Activated naive CD4-positive, alpha-beta T cell treated with Interleukin-2 at 50 U/mL for 16 hours (primary cell): ENCODE measurements at places on chromosomes 3 and 15.

DNA sequence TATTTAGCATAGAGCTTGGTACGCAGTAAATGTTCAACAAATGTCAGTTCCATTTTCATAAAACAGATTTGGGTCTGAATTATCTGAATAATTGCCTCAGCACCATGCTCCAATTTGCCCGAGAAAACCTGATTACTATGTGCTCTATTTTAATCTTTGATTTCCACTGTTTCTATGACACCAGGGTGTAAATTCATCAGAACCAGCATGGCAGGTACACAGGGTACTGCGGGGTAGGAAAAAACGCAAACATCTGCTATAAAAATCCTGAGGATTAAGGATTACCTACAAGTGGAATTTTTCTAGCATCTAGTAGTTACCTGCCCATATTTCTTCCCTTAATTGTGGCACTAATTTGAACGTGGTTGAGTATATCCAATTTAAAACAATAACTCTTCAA is 70.3 kb downstream of the RAD18 start:
- DNase-seq, result no peak

- DNase-seq, result no peak
These were observed 90.0 kb downstream of the FSIP1 start for GRCh38 chr15:39692356-39693327.

DNA sequence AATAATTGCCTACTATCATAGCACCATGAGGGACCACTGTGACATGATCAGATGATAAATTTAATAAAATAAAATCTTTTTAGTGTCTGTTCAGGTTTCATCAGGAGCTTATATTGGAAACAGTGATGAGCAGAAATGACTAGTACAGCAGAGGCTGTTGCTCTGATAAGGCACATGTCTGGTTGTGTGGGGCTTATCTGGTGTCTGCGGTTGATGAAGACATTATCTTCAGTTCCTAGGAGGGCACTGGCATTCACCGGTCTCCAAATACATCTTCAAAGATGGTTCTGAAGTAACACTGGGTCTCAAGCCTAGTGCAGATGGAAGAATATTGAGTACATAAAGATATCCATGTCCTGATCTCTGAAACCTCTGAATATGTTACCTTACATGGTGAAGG is 125.3 kb downstream of the SUCNR1 start:
- DNase-seq, result no peak

- no peak for DNase-seq
These were observed 187.2 kb downstream of the GHSR start for GRCh38 chr3:172261054-172261453.

DNA sequence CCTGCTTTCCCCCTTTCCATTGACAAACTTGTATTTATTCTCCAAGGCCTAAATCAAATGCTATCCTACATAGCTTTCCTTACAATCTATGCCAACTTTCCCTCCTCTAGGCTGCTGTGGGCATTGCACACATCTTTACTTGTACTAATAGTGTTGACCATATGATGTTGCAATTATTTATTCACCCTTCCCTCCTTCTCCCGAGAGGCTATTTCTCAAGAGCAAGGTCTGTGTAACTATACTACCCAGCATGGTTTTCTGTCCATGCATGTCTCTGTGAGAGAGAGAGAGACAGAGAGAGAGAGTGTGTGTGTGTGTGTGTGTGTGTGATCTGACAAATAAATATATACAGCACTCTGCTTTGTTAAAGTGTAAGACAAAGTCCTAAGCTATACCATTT is 63.8 kb downstream of the GTPBP8 start:
- DNase-seq, result no peak

DNA sequence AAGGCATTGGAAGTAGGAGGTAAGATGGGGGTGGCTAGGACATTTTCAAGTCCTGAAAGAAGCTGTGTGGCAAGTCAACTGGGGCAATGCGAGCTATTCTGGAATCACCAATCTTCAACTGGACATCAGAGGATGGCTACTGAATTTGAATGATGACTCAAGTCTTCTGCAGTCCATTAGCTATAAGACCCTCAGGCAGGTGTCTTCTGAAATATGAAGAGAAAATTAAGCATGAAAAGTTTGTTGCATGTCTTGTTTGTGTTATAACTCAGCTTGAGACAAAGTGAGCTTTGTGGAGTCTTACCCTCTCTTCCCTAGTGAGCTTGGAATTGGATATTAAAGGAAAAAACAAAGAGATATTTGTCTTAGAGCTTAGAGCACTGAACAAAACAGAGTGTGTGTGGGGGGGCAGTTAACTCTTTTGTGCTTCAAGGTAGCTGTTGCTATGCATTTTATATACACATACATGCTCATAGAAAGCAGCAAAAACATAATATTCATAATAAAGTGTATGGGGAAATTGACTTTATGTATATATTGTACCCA is 979.1 kb downstream of the MCTP2 start:
- DNase-seq, result no peak

DNA sequence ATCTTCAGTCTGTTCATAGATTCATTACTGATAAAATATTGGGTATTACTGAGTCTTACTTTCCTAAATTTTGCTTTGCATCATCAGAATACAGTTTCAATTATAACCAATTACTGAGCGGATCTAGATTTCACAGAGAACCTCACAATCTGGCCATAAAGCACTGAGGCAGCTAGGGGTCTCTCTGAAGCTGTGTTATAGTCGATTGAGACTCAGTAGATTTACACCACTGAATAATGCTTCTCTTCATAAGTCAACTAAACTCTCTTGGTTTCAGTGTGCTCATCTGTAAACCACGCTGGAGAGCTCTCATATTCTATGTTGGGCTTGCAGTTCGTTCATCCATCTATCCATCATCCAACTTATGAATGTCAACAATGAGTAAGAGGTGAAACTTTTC is 180.6 kb downstream of the GREM1 start:
- no peak for DNase-seq

- no peak for DNase-seq
These were observed 181.6 kb downstream of the ABHD5 start for GRCh38 chr3:43872301-43872700.

- no peak for DNase-seq
These were observed 70.2 kb upstream of the ST3GAL6 start for GRCh38 chr3:98692787-98693473.

DNA sequence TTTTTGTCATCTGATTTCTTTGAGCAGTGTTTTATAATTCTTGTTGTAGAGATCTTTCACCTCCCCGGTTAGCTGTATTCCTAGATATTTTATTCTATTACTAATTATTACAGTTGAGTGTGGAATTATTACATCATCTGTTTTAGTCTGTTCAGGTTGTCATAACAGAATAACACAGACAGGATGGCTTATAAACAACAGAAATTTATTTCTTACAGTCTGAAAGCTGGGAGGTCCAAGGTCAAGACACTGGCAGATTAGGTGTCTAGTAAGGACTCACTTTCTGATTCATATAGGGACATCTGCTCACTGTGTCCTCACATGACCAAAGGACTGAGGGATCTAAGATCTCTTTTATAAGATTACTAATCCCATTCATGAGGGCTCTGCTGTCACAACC is 121.3 kb upstream of the THBS1 start:
- DNase-seq, result no peak

GRCh38 chr3:114816052-114816451 is 331.0 kb downstream of the ZBTB20 start:
- no peak for DNase-seq

DNA sequence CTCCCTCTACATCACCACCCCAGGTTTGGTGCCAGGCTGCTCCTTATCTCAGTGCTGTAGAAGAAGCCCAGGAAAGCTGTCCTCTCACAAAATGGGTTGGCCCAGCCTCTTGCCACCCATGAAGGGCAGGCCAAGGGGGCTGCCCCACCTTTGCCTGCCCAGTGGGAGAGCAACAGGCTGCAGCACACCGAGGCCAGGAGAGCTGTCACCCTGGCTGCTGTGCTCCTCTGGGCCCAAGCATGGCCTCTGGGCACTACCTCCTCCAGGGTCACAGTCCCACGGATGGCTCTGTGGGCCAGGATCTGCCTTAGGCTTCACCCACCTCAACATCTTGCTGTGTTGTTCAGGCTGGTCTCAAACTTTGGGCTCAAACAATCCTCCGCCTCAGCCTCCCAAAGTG is 6.4 kb upstream of the STAB1 start:
- DNase-seq, result no peak

- no peak for DNase-seq
These were observed 201.0 kb upstream of the BCL6 start for GRCh38 chr3:187946163-187946691.

DNA sequence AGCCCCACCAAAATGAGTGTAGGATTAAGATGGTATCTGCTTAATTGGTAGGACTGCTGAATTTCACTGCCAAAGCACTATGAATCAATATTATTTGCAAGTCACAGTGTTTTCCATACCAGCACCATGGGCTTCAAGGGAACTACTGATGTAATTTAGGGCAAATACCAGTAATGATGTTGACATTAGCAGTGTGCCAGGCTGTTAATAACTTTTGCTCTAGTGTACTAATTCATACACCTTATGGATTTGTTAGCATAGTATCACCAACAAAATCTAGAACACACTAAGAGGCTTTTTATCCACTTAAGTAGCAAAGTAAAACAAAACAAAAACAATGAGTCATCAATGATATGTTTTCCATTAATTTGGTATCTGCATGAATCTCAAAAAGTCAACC is 888.2 kb downstream of the CADM2 start:
- no peak for DNase-seq

DNA sequence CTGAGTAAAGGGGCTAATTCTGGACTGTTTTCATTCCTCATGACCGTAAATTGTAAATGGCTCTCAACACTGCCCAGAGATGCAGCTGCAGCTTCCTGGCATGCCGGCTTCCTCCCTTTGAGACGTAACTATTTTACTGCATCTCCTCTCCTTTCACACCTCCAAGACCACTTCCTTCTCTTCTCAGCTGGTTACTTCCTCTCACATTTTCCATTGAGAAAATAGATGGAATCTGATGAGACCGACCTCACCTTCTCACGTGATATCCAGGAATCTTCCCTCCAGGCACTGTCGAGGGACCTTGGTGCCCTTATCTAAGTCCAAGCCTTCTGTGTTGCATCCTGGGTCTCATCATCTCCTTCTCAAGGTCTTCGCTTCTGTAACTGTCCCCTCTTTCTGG is 12.7 kb downstream of the LYSMD4 start:
- DNase-seq, result no peak

GRCh38 chr3:42778644-42779043 is 5.6 kb upstream of the CCDC13 start:
- no peak for DNase-seq

- no peak for DNase-seq
These were observed 67.6 kb downstream of the NBEAL2 start for GRCh38 chr3:47047069-47047468.

DNA sequence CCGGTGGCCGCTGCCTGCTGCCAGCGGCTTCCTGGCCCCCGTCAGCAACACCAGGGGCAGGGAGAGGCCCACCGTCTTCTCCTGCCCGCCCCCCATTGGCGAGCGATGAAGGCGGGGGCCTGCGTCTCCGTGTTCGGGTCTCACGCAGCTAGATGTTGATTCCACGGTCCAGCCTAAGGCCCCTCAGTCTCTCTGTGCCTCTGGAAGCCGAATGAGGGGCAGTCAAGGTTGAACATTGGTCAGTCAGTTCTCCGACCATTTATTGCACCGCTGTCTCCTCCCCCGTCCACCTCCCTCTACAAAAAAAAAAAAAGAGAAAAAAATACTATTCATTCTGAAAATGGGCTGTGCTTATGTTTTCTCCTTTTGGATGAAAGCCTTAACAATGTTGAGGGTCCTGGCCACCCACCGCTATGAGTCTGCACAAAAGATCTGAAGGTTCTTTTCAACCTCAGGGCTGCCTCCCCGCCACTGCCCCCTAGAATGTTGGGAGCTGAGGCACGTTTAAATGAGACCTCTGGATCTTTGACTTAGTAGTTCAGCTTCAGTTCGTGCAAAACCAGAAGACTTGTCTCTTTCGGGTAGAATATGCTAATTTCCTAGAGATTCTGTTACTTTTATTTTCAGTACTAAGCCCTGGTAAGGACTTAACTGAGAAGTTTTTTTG is 736 bp downstream of the IREB2 start:
- peak; percentile 47 for DNase-seq

GRCh38 chr3:81696090-81696489 is 65.4 kb downstream of the GBE1 start:
- no peak for DNase-seq

DNA sequence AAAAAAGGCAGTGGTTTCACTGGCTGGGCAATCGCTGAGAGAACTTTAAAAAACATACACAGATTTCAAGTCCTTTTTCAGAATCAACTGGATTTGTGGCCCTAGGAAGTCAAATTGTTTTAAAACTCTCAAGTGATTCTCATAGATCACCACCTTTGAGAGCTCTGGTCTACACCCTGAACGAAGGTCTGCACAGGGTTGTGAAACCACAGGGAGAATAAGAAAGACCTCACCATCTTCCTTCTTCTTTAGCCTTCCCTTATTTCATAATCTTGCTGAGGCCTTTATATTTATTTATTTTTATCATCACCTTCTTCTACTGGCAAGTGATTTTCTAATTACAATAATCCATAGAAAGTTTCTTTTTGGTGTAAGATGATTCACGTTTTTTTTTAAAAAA is 58.1 kb downstream of the FOXP1 start:
- no peak for DNase-seq

DNA sequence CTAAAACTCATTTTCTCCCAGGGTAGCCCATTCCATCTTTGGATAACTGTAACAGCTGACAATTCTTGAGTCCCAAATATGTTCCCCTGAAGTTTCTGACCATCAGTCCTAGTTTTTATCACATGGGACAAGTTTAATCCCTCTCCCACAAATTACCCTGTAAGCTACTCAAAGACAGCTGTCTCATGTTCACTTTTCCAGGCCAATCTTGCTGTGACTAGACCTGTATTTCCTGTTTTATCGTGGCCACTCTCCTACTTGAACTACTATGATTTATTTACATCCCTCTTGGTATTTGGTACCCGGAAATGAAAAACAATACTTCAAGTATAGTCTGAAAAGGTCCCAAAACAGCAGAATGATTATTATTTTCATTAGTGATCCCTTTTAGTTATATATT is 95.1 kb upstream of the MEX3B start:
- no peak for DNase-seq

DNA sequence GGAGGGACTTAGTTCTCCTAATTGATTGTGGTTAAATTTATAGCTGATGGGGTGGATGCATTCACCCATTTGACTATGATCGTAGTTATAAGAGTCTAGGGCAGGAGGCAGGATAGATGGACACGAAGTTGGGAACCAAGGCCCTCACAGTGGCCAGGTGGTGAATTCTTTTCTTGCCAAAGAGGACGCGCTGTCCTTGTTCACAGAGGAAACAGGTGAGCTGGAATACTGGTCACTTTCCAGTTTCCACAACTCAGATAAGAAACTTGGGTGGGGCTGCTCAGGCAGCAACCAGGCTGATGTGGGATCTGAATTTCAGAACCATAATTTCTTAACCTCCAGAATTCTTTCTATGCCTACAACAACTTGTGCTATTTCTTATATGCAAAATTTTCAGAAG is 34.0 kb upstream of the ICE2 start:
- DNase-seq, result no peak

DNA sequence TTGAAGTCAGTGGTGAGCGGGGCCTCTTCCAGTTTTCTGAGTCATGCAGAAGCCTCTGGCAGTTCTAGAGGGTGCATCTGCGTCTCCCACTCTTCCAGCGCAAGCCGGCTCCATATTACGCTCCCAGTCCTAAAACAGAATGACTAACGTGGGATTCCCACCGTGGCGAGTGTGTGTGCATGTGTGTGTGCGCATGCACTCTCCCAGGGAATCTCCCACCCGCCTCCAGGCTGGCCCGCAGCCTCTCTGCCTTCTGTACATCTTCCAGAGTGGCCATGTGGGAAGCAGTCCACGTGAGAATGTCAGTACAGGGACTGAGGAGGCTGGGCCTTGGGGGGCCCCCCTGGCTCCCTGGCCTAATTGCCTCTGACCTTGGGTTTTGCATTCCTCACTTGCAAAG is 87.7 kb downstream of the LSM3 start:
- no peak for DNase-seq

- DNase-seq, result no peak
These were observed 44.8 kb downstream of the ROPN1B start for GRCh38 chr3:126013751-126014156.
